ENCODE measurements at places on chromosomes 2 and 18. TPM values are rescaled to one million over a fixed set of nuclear protein-coding genes. Genes with fewer than 3 reads are reported as not detected.

The CREG2 gene
- total RNA-seq = 10.0 TPM

The VWC2L gene
- total RNA-seq = not detected

The CFC1 gene
- not detected for total RNA-seq

The KCNG2 gene
- not detected for total RNA-seq

The ADD2 gene
- 23.6 TPM for total RNA-seq

The ANKRD30BL gene
- not detected for total RNA-seq

The RPRM gene
- not detected for total RNA-seq

The CCDC85A gene
- total RNA-seq = 0.11 TPM

The BOK gene
- 30.6 TPM for total RNA-seq

The DCC gene
- not detected for total RNA-seq

The SPRED2 gene
- total RNA-seq = 37.7 TPM

The TWIST2 gene
- total RNA-seq = 19.4 TPM

The GPAT2 gene
- not detected for total RNA-seq

The DLX1 gene
- 3.9 TPM for total RNA-seq

The TPO gene
- total RNA-seq = not detected

The SERPINB10 gene
- 0.22 TPM for total RNA-seq

The UNC80 gene
- total RNA-seq = not detected

The ZNF2 gene
- 3.7 TPM for total RNA-seq
